Stimulated activated CD8-positive, alpha-beta memory T cell treated with anti-CD3 and anti-CD28 coated beads, Interleukin-7, amount 100 ng/mL, for 1 hour (primary cell): ENCODE measurements at places on chromosomes 5 and 9.

DNA sequence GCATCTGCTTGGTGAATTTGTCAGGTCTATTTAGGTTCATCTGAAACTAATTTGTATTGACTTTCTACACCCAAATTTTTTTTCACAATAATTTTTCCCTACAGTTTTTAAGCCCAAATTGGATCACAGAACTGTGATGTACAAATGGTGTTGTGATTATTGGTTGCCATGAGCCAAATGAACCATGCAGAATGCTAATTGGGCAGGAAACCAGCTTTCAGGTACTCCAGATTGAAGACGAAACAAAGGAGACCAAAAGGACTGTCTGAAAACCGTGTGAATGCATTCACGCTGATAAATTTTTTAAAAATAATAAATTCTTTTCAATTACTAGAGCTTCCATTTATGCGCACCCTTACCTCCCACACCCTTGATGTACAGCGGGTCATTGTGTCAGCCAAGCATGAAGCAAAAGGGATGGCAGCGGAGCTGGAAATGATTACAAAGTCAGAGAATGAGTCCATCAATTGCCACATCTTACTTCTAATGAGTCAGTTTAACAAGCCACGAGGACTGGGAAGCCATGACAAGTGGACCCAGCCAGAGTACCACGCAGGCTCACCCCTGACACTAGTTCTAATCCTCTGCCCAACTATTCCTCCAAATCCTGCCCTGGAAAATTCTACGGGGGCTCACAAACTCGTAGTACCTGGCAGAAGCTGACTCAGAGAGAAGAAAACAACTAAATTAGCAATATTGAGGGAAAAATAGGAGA, 66.5 kb downstream of the SEMA6A start:
- no peak for DNase-seq

GRCh38 chr5:142783601-142784341, 13.6 kb downstream of the ARHGAP26 start:
- no peak for DNase-seq

DNA sequence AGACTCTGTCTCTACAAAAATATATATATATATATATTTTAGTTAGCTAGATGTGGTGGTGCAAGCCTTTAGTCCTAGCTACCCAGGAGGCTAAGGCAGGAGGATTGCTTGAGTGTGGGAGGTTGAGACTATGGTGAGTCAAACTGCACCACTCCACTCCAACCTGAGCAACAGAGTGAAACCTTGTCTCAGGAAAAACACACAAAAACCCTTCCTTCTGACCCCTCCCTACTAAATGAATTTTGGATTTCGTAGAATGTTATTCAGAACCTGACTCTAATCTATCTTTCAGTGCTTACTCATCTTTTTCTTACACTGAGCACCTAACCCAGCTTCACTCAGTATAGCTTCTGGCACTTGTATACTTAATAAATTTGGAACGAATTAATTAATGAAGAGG, 35.2 kb upstream of the IL7R start:
- no peak for DNase-seq

DNA sequence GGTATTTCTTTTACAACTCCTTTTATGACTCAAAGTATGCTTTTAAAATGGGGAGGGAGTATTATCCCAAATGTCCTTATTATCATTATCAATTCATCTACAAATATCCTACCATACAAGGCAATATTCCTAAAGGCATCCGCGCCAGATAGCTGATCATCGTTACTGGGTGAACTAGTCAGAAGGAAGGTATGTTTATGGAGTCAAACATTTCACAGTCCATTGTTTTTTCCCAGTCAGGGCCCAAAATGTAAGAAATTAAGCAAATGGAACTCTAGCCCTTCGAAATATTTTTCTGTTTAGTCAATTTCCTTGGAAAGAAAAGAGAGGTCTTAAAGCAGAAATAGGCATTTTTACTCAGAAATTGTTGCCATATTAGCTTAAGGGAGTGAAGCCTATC, 188.5 kb upstream of the CCNG1 start:
- no peak for DNase-seq

DNA sequence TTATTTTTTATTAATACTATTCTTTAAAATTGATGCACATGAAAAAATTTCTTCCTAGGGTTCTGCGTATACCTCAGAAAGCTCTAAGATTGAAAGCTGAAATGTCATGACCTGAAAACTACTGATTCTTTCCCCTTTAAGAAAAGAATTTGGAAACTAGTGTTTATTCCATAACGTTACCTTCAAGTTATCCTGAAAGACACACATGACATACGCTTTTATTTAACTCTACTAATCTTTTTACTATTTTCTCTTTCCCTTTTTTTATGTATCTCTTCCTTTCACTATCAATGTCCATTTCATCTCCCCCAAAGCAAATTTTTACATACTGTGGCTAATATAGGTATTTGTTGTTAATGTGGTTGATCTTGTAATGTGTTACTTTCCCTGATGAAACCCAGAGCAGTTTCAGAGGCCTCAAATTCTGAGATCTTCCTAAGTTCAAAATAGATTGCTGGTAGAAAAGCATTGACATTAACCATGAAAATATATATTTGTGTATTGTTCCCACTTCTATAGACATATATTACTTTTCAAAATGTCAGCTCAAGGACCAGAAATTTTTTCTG, 7.4 kb downstream of the NIPBL start:
- DNase-seq, result no peak

- no peak for DNase-seq
Measured at GRCh38 chr9:74096420-74096819, 400.7 kb upstream of the RORB start.

DNA sequence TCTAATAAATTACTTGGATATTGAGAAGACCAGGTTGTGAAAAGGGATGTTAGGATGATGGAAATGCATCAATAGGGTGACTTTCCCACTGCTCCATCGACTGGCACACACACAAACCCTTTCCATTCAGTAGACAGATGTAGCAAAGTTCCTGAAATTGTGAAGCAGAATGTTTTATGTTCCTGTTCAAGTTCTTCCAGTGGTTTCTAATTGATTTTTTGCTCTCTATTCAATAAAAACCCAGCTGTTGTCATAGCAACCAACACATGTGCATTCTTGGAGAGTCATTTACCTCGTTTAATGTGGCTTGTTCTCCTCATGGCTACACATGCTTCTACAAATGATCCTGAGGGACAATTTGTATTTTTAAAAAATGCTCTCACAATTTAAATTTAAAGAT, 244.6 kb downstream of the RAB3C start:
- no peak for DNase-seq

- no peak for DNase-seq
Measured at GRCh38 chr9:131140112-131140511, 14.7 kb downstream of the NUP214 start.

DNA sequence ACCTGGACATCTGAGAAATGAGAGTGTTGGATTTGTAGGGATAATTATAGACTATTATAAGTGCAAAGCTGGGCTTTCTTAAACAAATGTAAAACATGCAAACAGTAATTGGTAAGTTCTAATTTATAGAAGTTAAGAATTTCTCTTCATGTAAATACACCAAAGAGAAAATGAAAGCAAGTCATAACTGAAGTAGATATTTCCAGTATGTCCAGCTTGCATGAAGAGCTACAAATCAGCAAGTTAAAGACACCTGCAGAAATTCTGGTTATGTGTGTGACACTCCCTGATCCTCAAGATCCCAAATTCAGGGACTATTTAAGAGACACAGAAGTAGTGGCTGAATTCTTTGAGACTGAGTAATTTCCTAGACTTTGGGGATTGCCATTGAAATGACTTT, 308.9 kb downstream of the TLE4 start:
- DNase-seq, result no peak

DNA sequence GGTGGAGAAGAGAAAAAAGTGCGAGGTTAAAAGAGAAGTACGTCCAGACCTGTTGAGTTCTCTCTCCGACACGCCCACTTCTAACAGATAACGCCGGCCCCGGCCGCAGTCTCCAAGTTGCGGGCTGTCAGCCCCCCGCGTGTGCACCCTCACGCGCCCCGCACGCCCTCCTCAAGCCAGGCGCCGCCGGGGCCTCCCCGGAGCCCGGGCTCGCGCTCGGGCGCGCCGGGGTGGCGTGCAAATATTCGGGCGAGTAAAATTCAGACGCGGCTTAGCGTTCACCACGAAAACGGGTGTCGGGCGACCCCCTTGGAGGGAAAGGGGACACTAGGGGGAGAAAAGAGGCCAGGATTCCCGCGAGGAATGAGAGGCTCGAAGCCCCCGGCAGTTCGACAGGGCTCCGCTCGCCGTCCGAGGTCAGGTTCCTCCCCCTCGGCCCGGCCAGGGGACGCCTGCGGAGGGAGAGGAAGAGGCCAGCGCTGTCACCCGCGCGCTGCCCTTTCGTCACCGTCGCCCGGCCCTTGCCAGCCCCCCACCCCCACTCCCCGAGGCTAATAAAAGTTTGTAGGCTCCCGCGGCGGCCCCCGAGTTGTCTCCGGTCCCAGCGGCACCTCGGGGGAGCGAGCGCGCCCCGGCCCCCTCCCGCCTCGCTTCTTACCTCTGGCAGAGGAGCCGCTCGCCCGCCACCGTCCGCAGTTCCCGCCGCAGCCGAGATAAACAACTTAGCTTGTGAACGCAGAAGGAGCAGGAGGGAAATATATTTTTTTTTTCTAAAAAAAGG, 743 bp downstream of the NR3C1 start:
- peak; percentile 17 for DNase-seq

- no peak for DNase-seq
Measured at GRCh38 chr5:113245427-113246225, 189.2 kb downstream of the TSSK1B start.

DNA sequence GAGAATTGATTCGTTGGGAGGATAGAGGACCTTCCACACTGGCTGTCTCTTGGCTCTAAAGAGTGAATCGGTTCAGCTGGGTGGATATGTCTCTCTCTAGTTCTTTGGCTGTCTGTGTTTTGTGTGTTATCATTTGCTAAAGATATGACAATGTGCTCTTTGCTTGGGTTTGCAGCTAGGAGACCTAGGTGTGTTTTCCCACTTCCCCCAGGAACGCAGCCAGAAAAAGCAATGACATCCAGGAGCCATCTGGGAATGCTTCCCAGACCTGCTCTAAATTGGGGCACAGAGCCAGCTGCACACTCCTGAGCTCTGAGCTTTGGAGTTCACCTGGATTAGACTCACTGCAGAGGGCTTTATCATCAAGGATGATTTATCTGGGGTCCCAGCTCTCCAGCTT, 12.8 kb upstream of the PDZD2 start:
- DNase-seq, result no peak

DNA sequence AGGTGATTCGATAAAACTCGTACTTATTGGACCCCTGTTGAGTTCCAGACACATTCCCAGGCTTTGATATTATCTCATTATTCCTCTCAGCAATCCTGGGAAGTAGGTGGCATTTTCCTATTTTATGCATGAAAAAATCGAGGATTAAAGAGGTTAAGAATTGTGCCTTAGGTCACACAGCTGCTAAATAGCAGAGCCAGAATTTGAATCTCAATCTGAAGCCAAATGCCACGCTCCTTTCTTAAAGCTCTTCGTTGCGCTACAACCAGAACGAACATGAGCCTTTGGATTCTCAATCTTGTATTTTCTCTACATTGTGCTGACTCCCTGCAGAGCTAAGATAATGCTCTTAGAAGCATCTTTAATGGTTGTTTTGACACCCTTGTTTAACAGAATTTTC, 527.8 kb upstream of the TLE4 start:
- no peak for DNase-seq

DNA sequence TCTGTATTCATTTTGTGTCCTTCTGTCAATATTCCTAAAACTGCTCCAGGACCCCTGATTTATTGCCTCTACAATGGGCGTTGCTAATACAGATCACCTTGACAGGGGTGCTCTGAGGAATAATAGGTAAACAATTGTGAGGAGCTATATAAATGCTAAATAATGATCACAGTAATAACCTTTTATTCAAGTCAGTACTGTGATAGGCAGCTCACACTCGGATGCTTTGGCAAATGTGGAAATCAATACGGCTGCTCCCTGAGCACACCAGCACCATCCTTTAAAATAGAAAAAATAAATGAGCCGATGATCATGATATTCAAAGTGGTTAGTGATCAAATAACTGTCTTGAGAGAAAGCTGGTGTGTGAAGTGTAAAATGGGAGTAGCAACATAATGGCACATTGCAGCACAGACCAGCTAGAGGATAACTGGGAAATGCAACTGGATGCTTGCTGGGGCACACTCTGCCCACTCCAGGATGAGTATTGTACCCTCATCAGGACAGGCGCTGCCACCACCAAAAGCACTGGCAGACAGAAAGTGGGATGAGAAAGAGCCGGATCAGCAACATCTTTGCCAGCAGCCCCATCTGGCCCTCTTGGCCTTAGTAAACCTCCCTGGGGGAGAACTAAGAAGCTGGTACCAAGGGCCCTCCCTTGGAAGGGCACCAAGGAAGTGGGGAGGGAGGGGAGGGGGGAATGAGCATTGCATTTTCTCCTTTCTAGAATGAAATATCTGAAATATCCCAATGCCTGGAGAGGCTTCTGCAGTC, 69.4 kb upstream of the SPATA31D4 start:
- DNase-seq, result no peak

GRCh38 chr5:179198825-179199224, 138.7 kb downstream of the ZNF354C start:
- no peak for DNase-seq

DNA sequence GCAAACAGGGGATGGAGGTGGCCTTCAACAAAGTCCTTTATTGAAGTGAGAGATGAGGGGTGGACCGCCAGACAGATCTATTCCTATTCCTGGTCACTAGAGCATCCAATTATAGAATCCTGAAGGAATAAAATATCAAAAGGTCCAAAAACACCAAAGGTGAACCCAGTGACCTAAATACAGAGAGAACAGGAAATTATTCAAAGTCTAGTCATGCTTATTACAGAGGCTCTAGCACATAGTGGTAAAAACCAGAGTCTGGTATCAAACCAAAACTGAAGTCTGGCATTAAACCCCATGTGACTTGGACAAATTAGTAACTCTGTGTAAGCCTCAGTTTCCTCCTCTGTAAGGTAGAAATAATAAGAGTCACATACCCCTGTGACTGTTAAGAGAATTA, 100.5 kb upstream of the SNX2 start:
- no peak for DNase-seq

DNA sequence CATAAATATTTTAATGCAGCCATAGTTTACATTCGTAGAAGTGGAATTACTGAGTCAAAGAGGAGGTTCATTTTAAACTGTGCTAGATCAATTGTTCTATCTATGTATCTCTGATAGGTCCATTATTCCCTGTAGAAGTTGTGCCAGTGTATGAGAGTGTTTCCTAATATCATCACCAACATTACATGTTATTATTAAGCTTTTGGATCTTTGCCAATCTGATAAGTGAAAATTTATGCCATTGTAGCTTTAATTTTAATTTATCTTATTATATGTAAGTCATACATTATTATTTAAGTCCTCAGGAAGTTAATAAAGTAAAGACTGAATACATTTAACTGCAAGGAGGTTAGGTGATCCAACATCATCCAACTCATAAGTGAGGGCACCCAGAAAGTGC, 10.9 kb upstream of the GAS1 start:
- no peak for DNase-seq

DNA sequence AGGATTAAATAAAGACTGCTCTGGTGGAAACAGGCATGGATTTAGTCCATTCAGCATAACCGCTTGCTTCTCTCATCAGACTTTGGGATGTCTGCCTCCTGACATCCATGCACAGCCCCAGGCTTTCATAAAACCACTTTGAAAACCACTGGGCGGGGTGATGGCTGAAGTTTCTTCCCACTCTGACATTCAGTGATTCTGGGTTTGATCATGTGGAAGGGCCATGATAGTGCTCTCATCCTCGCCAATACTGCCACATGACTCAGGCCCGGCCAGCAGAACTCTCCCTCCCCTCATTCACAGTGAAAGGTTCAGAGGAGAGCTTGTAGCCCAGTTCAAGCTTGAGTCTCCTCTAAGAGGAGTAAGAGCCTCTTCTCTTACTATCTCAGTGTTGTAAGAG, 29.6 kb upstream of the GLRA1 start:
- no peak for DNase-seq
